ENCODE measurements at places on chromosomes 2 and 18. TPM values are rescaled to one million over a fixed set of nuclear protein-coding genes. Genes with fewer than 3 reads are reported as not detected.
A peak's percentile ranks its signal among the peaks of the same experiment; 100 is the strongest.

DNA sequence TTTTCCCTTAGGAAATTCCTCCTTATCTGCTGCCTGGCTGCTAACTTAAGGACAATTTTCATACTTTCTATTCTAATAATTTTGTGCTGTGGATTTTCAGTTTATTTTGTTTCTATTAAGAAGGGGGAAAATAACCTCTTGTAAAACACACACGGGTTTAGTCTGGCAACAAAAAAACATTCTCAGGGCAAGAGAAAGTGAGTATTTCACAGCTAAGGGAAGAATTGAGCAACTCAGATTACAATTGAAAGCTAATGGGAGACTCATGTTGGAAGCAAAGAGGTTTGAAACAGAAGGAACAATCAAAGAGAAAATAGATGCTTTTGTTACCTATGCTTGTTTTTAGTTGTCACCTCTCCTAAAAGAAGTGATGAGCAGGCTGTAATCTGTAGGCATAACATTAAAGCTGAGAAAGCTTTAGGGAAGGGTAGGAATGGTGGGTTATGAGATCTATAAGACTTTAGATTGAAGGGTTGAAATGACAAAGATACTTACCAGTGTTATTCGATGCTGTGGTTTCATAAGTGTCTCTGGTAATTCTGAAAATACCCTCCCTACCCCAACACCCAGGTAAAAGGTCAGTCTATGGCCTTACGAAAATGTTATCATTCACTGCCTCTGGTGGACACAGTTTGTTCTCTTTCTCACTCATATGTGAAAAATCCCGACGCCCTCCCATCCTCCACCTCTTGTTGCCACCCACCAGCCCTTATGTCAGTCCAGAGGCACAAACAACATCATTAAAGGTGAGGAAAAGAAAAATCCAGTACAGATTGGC lies 510.9 kb downstream of the TXNL1 start:
- DNase-seq: no peak

GRCh38 chr18:41783065-41783818 lies 171.8 kb upstream of the PIK3C3 start:
- DNase-seq: no peak

AQP4 gene
- 0.07 TPM for total RNA-seq

MAP3K19 gene
- total RNA-seq: not detected

DNA sequence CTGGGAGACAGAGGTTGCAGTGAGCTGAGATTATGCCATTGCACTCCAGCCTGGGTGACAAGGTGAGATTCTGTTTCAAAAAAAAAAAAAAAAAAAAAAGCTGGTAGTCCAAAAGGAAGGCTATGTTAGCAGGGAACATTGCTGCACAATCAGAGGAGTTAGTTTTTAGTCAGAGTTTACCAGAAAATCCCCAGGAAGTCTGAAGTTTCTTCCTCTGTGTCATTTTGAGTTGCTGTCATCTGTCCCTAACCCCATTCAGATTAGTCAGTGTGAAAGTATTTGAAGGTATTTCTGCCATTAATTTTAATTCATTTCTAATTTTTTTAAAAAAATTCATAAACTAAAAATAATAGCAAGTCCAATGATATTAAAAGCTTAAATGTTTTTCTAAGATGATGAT lies 33.5 kb upstream of the CERS6 start:
- no peak for DNase-seq

MPPE1 gene
- 21.4 TPM for total RNA-seq

DNA sequence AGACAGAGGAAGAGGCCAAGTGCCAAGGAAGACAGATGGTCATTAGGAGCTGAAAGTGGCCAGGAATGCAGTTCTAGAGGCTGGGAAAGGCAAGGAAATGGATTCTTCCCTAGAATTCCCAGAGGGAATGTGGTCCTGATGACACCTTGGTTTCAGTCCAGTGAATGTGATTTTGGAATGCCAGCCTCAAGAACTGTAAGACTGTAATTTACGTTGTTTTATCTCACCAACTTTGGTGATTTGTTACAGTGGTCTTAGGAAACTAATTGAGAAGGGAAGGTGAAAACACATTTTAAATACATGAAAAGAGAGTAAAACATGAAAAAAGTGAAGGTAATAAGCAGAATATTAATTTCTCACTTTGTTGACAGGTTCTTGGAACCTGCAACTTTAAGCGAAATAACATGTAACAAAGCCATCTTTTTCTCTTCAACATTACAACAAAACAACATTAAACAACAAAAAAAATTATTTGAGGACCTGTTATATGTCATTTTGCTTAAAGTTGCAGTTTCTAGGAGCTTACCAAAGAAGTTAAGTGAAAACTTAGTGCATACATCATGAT lies 370.2 kb downstream of the METTL4 start:
- DNase-seq: no peak

PECR gene
- 16.3 TPM for total RNA-seq

- no peak for DNase-seq
Observed at GRCh38 chr2:16726147-16726546, 60.5 kb upstream of the CYRIA start.

PNPT1 gene
- 31.7 TPM for total RNA-seq

TM4SF20 gene
- total RNA-seq: not detected

GRCh38 chr2:212213191-212213590 lies 325.4 kb downstream of the ERBB4 start:
- no peak for DNase-seq

GRCh38 chr2:39511219-39511604 lies 74.1 kb upstream of the MAP4K3 start:
- no peak for DNase-seq

GRCh38 chr2:136310005-136310495 lies 192.1 kb upstream of the CXCR4 start:
- DNase-seq: no peak

- DNase-seq: no peak
Observed at GRCh38 chr2:143481733-143482132, 352.5 kb downstream of the ARHGAP15 start.

DLGAP1 gene
- 0.39 TPM for total RNA-seq

GRCh38 chr2:231132129-231132528 lies 7.3 kb upstream of the HTR2B start:
- no peak for DNase-seq

DNA sequence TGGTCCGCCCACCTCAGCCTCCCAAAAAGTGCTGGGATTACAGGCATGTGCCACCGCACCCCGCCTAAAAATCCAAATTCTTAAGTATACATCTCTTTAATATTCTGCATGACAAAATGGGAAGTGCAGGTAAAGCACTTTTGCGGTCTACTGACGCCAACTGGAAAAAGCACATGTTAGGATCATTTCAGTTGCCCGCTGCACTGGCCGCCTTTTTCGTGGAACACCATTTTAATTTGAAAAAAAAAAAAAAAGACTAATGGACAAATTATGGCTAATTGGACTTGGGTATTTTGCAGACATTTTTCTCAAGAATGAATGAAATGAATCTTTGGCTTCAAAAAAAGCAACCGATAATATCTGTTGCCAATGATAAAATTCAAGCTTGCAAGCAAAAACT lies 129.3 kb upstream of the GPC1 start:
- DNase-seq: no peak

HIBCH gene
- total RNA-seq: 24.7 TPM

PCARE gene
- not detected for total RNA-seq

DNA sequence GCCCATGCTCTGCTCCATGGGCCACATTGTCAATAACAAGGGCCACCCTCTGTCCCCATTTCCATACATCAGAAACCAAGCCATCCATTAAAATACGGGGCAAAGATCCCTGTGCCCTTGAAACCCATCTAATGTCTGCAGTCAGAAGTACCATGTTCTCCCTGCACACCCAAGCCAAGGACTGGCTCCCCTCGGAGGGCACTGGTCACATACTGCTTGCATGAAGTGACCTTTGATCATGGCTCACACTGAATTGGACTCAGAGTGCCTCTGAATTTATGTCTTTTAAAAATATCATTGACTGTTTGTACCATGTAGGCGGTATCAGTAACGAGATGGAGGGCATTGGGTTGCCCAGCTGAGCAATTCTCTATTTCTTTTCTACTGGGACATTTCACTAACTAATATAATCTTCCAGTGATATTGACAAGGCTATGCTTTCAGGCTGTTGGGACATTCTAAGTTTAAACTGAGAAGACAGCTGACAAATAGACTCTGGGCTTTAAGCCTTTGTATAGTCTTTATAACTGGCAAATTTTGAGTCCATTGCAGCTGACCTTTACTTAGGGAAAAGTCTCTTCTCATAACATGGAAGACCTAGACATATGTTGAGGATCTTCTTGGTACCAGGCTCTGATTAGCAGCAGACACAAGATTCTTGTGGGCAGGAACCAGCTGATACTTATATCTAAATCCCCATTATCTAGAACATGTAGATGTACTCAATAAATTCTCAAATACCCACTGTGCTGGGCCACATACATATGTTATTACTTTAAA lies 214.3 kb downstream of the MYCN start:
- DNase-seq: no peak

GRCh38 chr18:70659036-70659925 lies 370.4 kb downstream of the SOCS6 start:
- DNase-seq: no peak

NDUFAF7 gene
- 21.6 TPM for total RNA-seq

GRCh38 chr2:7281231-7282201 lies 364.3 kb downstream of the RNF144A start:
- DNase-seq: no peak

TMEM182 gene
- 8.4 TPM for total RNA-seq

- no peak for DNase-seq
Observed at GRCh38 chr2:25514043-25514637, 159.2 kb downstream of the DTNB start.

DNAJB2 gene
- total RNA-seq: 36.2 TPM

GRCh38 chr2:219443016-219443696 lies 8.5 kb downstream of the SPEG start:
- DNase-seq: no peak

RAD51AP2 gene
- total RNA-seq: 0.10 TPM

DNA sequence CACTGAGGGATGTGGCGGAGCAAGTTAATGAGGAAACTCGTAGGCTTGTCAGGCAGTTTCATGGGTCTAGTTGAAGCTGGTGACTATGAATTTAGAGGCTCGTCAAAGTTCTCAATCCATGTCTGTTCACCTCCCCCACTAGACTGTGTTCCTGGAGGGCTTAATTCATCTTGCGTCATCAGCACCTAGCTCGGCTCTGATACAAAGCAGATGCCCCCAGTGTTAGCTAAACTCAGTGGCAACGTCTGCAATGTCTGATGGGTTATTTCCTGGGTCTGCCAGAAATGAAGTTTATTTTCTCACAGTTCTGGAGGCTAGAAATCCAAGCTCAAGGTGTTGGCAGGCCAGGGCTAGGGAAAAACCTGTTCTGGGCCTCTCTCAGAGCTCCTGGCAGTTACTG lies 140.6 kb downstream of the PID1 start:
- no peak for DNase-seq

EEF1B2 gene
- 985 TPM for total RNA-seq

DNA sequence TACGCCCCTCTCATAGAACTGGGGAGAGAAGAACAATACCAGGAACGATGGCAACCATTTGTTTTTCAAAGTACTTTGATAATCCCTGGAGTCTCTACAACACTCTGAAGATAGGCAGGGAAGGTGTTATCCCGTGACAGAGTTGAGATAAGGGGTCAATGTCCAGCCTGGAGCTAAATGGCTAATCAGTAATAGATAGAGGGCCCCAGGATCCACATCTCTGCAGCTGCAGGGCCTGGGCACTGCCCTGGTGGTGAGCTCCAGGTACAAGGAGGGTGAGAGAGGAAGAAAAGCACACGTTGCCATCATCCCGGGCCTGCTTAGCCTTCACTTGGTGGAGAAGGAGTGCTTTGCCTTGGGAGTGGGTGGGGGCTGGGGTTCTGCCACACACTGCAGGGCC lies 260.6 kb downstream of the PRKCE start:
- no peak for DNase-seq

GRCh38 chr2:168518555-168519066 lies 62.5 kb downstream of the CERS6 start:
- no peak for DNase-seq

GRCh38 chr2:151928380-151928779 lies 100.2 kb upstream of the ARL5A start:
- no peak for DNase-seq

ALLC gene
- not detected for total RNA-seq

SOX11 gene
- 0.02 TPM for total RNA-seq

STARD6 gene
- total RNA-seq: not detected

DNA sequence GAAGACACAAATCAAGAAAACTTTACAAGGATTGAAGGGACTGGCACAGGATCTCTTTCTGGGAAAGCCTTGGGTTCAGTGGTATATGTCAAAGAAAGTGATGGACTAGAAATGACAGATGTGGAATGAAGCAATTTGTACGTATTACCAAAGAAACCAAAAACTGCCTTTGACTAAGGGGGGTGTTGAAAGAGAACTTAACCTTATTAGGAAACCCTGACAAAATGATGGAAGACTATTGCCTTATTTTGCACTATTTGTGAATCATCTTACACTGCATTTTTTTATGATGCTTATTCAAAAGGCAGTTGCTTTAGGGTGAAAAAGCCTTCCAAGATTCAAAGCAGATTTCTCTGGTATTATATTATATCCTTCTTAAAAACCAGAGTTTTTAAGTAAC lies 4.0 kb downstream of the TSGA10 start:
- no peak for DNase-seq

DNA sequence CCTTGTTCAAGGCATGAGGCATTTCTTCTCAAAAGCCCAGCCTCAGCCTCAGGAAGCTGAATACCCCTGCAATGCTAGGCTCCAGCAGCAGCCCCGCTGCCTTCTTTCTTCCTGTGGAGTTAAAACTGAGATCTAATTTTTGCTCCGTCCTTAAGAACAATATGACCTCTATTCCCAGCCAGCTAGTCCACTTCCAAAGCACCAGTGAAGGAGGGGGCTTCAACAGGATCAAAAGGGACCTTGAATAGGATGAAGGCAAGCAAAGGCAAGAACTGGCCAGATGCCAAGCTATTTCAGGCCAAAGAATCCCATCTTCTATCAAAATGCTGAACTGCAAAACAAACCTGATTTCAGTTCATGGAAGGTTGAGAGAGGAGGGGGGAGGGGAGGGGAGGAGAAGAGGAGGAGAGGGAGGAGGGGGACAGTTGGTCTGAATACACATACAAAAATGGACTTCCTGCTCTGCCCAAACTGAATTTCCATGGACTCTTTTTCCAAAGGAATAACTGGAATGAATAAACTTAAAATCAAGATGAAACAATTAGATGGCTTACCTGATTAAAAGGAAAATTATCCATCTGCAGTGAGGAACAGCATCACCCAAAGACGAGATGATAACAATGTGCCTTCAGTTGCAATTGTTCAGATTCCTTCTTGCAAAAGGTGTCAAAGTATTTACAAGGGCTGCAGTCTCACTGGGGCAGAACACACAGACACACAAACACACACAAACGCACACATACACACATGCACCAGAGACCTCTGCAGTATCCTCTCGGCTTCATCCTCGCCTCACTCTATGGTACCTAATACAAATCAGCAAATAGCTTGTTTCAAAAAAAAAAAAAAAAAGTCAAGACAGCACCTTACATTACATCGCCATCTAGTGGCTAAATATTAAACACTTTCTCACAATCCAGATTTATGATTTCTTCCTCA lies at the start of gene SCN1A:
Gene SCN1A (minus strand): TSS at position 804 of the 939 bp plus-strand sequence. CDS start 54,399 bp downstream, outside the sequence.
- peak; percentile 32 for DNase-seq

NFU1 gene
- 38.2 TPM for total RNA-seq

SLC25A12 gene
- 16.0 TPM for total RNA-seq

DNA sequence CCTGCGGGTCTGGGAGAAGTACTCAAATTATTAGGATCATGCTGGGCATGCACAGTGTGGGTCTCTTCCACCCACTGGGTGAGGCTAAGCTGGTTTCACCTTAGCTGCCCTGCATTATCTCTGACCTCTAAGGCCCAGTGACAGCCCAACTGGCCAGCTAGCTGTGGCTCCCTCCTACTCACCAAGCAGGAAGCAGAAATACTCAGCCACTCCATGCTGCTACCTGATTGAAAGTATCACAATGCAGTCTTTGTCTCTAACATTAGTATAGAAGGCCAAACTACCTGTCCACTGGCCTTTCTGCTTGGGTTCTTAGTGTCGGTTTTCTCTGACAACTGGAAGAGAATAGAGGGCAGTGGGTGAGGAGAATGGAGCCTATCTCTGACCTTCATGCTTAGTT lies 47.3 kb upstream of the RAB27B start:
- DNase-seq: no peak
